ENCODE measurements at places on chromosomes 1 and 21. TPM values are rescaled to one million over a fixed set of nuclear protein-coding genes. Genes with fewer than 3 reads are reported as not detected.

GRCh38 chr1:231157311-231157710 is 4.5 kb upstream of the TRIM67 start:
- DNase-seq = no peak

- DNase-seq = no peak
Observed at GRCh38 chr1:9135073-9135836, 6.4 kb upstream of the GPR157 start.

DNA sequence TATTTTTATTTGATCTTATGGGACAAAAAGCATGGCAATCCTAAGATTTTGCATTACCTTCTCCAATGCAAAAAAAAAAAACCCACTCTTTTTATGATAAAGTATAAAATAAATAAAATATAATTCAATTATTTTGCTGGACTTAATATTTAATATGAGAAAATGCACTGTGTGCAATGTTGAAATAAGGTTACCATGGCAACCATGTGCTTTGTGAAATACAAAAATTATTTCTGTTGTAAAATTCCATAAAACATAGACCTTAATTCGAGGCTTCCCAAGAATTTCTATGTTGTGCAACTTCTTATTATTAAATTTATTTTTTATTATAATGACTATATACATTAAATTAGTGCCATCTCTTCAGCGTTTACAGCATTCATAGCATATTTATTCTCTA is 989.5 kb downstream of the MRPL39 start:
- DNase-seq = no peak

GRCh38 chr1:243848165-243848857 is 1.7 kb downstream of the AKT3 start:
- peak; percentile 13 for DNase-seq

GRCh38 chr21:45482899-45483821 is 59.1 kb downstream of the SLC19A1 start:
- DNase-seq = no peak

DNA sequence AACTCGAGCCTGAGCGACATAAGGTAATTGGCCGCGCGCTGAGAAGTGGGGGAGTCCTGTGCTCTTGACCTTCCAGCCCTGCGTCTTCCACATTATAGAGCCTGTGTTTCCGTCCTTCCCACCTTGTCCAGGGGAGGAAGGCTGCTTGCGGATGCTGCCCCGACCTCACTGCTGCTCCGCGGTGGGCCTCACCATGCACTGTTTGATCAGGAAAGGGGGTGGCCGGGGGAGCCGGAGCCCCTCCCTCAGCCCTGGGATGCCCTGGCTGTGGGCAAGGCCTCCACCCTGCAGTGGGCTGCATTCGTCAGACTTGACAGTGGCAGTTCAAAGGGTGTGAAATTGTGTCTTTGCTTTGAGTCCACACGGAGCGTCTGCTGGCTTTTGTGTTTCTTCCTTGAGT is 30.1 kb downstream of the PCNT start:
- no peak for DNase-seq

DNA sequence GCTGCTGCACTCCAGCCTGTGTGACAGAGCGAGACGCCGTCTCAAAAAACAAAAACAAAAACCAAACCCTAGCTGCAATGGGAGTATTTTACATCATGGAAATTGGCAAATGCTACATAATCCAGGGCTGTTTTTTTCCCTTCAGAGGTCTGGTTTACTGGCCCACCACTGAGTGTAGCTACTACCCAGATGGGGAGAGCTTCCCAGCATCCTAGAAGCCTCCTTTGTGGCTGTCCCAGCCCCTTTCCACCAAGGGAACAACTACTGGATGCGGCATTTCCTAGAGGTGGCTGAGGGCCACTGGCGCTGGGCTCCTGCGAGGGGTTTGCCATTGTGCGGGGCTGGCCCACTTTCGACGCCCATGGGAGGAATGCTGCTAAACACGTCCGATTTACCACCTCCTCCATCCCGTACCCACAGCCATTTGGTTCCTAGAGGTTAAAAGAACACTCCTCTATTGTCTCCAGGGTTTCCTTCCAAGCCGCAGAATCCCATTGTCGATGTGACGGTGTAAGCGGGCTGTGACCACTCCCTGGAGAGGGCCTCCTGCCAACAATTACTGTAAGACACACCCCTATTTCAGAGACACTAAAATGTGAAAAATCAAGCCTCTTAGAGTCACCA is 55.4 kb downstream of the RUNX3 start:
- no peak for DNase-seq

DNA sequence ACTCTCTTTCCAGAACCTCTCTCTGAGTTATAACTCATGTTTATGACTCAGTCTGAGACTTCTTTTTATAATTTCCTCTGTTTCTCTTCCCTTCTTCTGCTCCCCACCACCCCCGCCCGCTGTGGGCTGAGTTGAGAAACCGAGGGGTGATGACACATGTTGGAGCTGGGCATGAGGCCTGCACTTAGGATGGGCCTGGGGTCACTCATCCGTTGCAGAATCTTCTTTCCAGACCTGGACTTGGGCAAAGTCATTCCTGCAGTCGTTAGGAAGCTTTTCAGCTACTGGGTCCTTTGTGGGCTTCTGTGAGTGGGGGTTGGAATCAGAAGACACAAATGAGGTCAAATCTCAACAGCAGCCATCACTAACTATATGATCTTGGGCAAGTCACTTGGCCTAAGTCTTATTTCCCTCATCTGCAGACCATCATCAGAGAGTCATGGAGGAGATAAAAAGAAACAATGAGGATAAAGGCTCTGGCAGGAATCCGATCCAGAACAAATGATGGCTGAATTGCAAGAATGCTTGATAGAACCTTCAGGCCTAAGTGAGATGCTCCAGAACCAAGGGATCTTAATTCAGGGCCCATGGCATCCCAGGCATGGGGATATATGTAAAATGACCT is 53.4 kb downstream of the RPS6KA1 start:
- DNase-seq = no peak

DNA sequence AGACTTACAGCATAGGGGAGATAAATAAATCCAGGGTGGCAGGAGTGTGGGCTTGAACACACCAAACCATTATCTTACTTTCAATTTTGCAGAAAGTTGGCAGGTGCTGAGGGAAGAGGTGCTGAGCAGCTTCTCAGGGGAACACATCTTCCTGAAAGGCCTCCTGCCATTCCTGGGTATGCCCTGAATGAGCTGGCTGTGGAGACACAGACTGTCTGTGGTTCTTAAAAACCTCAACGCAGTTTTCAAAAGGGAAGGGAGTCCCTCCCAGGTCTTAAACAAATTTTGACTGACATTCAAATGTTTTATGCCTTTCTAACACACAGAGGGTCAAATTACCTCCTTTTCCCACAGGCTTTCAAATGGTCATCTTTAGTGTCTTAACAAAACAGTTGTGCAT is 166.9 kb downstream of the TNFSF18 start:
- no peak for DNase-seq

DNA sequence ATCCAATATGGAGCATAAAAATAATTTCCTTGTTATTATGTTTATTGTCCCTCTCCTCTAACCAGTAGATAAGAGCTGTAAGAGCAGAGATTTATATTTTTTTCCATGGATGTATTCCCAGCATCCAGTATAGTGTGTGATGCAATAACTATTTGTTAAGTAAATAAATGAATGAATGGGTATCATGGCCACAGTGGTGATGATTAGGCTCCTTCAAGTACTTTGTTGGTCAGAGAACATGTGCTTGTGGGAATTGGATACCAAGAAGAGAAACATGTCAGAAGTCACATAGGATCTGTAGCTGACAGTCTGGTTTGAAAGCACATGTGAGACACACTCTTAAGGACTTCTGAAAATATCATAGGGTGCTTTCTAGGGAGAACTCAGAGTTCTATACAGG is 588.5 kb downstream of the AGBL4 start:
- no peak for DNase-seq

- DNase-seq = no peak
Observed at GRCh38 chr1:197771904-197772556, 3.2 kb downstream of the DENND1B start.

GRCh38 chr1:155192346-155193274 is 15.1 kb downstream of the THBS3 start:
- DNase-seq = no peak

DNA sequence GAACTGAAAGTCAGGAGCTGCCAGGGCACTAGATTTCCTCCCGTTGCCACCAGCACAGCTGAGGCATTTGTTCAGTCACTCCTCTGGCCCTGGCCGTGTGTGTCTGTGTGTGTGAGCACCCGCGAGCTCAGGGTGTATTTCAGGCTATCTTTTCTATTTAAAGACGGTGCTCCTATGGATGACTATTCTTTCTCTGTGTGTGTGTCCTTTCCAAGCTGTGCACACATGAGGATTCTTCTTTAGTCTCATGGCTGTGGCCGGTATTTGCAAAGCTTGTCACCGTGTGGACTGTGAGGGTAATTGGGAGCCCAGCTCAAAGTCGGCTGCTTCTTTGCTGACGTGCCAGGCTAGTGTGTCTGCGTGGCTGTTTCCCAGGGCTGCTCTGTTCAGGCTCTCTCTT is 3.0 kb upstream of the KCND3 start:
- DNase-seq = no peak

DNA sequence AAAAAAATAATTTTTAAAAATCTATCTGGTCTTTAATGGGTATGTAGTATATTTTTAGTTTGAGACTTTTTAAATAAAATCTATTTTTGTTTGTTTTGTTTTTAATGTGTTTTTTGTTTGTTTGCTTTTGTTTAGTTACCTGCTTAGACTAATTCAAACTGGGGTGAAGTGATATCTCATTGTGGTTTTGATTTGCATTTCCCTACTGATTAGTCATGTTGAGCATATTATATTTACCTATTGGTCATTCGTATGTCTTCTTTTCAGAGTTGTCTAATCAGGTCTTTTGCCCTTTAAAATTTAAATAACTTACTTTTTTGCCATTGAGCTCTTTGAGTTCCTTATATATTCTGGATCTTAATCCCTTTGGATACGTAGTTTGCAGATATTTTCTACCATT is 20.3 kb downstream of the CD1B start:
- DNase-seq = no peak

GRCh38 chr1:167465743-167466142 is 52.6 kb downstream of the CD247 start:
- no peak for DNase-seq

DNA sequence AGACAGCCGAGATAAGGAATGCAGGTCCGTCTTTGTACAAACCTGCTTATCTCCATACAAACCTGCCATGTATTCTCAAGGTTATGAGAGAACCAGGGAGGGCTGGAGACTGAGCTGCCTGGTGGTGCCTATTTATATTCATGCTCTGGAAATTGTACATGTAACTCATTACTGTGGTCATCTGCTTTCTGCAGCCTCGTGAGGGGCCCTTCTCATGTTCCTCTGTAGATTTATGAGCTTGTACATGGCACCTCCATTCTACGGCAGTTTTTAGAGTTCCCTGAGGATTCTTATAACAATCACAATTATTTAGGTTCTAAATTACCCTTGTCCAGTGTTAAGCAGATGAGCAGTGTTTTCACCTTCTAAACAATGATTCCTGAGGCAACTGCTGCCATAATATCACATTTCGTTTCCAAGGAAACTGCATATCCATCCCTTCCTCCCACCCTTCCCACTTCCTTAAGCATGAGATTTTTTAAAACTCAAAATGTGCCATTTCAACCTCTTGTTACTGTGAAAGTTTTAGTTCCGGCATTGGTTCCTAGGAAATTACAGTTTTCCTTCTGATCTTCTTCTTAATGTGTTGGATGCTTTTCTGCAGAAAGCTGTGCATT is 112.1 kb downstream of the ST6GALNAC3 start:
- DNase-seq = no peak

DNA sequence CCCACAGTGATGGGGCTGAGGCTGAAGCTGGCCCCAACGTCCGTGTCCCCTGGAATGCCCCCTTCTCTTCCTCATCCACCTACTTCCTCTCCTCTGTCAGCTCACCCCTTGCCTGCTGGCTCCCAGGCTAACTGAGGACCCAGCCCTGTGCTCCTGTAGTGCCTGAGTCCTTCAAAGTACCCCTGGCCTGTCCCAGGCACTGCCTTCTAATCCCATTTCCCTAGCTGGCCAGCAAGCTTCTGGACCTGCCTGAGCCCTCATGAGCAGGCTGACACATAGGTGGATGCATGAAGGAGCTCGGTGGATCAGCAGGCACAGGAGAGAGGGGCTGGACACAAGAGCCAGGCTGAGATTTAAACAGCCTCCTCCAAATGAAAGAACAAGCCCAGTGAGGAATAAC is 650.8 kb downstream of the NPHP4 start:
- DNase-seq = no peak

- no peak for DNase-seq
Observed at GRCh38 chr1:234716908-234717375, 107.0 kb upstream of the IRF2BP2 start.

- DNase-seq = no peak
Observed at GRCh38 chr1:44239961-44240371, 26.7 kb downstream of the DMAP1 start.

GRCh38 chr1:211260141-211261107 is 1.3 kb downstream of the RCOR3 start:
- DNase-seq = peak; percentile 72

SDE2 gene
- 16.1 TPM for total RNA-seq

ELAPOR1 gene
- total RNA-seq = 1.1 TPM

ADGRL4 gene
- 205 TPM for total RNA-seq

ATXN7L2 gene
- 3.8 TPM for total RNA-seq

S100A8 gene
- total RNA-seq = not detected

IQGAP3 gene
- total RNA-seq = 48.6 TPM

CD5L gene
- total RNA-seq = not detected

SPRR2A gene
- not detected for total RNA-seq

MYOG gene
- not detected for total RNA-seq

CLDN14 gene
- total RNA-seq = 1.0 TPM

BTG2 gene
- 40.3 TPM for total RNA-seq

TEDDM1 gene
- not detected for total RNA-seq

HRNR gene
- not detected for total RNA-seq

SLC2A5 gene
- total RNA-seq = not detected

CDC42SE1 gene
- 85.9 TPM for total RNA-seq

Data from endothelial cell of umbilical vein (primary cell).